ENCODE measurements at places on chromosomes 1 and 21.

DNA sequence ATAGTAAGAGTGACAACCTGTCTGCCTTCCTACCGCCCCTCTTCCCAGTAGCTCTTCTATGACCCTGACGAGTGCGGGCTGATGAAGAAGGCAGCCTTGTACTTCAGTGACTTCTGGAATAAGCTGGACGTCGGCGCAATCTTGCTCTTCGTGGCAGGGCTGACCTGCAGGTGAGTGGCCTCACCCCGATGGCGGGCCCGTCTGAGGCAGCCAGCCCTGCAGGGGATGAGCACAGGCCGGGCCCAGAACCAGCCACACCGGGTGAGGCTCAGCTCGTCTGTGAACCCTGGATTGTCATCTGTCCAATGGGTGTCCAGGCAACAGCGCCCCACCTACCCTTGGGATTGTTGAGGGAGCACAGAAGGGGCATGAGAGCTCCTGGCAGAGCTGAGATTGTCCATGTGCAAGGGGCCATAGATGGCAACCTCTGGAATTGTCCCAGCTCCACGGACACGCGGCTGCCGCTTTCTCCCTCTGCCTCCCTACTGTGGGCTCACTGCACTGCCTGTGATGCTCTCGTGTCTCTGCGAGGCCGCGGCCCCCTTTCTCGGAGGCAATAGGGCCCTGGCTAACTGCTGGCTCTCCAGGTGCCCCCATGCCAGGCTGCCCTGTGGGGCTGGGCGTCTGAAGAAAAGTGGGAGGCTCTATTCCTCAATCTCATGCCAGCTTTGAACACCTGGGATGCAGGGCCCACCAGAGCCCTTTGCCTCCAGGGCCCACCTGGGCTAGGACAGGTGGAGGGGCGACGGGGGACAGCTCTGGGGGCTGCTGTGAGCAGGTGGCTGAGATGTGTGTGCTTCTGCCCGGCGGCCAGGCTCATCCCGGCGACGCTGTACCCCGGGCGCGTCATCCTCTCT, 50.0 kb upstream of the LRRC3 start:
- no peak for DNase-seq

- no peak for DNase-seq
These were observed 641 bp upstream of the KCNK2 start for GRCh38 chr1:215081661-215082531.

DNA sequence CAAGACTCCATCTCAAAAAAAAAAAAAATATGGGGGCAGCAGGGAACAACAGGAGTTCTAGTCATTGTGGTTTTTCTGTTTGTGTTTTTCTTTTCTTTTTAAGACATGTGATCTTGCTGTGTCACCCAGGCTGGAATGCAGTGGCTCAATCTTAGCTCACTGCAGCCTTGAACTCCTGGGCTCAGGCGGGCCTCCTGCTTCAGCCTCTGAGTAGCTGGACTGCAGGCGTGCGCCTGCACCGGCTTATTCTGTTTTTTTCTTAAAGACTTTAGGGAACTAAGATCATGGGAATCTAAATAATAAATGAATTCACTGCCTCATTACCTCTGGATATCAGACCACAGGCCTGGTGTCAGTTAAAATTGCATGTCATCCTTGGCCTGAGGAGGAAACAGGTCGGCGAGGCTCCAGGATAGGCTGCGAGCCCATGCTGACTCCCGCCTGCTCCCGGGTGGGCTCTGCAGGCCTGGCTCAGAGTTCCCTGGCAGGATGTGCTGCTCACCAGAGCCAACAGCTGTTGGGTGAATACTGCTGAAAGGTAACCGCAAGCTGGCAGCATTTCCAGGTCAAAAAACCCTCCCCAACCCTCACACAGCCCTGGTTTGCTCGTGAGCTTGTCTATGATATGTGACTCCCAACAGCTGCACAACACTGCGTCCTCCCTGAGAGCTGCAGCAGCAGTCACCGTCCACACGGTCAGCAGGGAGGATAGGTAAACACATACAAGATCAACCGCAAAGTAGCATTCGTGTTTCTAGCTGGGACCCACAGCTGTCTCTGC, 58.1 kb downstream of the SCCPDH start:
- DNase-seq = no peak

- no peak for DNase-seq
These were observed 53.6 kb upstream of the LAX1 start for GRCh38 chr1:203711251-203712007.

DNA sequence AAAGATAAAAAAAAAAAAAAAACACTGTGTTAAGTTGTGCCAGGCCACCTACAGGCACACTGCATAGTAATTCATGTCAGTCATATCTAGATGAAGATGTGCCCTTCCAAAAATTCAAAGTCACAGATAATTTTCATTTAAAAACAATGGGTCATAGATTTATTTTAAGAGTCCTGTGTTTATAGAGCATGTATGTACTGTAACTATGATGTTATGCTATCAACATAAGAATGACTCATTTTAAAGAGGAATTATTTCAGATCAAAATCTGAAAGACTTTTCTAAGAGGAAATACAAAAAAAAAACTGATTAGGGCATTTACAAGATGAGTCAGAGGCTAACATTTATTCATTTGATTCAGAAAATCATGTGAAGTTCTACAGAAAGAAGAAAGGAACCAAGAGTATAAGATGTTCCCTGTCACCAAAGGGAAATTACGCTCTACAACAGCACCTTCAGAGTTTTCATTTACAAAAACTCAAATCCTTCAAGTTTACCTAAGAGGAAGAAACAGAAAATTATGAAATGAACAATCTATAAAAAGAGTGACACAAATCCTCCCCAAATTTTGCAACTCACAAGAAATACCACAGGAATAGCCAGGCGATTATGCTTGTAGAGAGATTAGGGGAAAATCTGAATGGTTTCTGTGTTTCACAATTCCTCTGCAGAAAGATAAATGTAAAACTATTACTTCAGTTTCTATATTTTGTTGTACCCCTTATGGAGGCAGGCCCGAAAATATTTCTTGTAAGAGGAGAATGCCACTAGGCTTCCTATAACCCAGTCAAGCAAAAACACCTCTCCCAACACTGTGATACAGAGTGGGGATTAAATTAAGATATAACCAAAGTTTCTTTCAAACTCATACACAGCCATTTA, 13.8 kb downstream of the TP53BP2 start:
- DNase-seq = no peak

DNA sequence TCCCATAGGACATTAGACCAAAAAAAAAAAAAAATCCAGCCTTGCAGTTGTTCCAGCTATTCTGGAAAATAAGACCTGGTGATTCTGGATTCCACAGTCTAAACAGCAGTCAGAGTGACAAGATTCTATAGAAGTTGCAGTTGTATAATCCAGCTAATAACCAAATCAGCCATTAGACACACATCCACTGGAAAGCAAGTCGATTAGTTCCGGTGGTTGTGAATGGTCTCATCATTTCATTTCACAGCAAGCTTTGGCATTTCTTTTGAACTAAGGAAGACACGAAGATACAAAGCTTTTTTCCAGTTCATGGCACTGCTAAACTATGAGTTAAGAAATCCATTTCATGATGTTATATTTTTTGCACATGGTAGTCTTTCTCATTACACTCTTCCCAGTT, 54.4 kb upstream of the FAM89A start:
- no peak for DNase-seq

Data from activated naive CD4-positive, alpha-beta T cell (primary cell).